Activated naive CD8-positive, alpha-beta T cell treated with anti-CD3 and anti-CD28 coated beads for 36 hours (primary cell): ENCODE measurements at places on chromosomes 4 and X. TPM values are rescaled to one million over a fixed set of nuclear protein-coding genes. Genes with fewer than 3 reads are reported as not detected.

DNA sequence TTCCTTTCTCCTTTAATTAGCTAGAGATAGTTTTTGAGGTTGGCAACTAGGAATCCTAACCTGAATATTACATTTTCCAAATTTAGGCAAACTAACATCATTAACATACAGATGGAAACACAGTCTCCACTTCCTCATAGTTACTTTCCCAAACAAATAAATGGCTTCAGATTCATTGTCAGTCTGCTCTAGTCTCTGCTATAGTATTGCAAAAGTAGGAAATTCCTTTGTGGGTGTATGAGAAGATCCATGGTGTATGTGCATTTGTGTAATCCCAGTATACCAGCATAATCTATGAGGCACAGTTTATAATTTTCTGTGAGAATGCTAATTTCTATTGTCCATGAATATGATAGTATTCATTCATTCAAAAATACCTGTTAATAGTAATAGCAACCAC, 3.0 kb upstream of the NDP start:
- no peak for DNase-seq

- DNase-seq: peak; percentile 58
These were observed 42.7 kb upstream of the PHEX start for GRCh38 chrX:21989384-21989783.

- DNase-seq: no peak
These were observed 9.4 kb downstream of the FNIP2 start for GRCh38 chr4:158778156-158778711.

GRCh38 chrX:47610511-47610910, 9.1 kb downstream of the SYN1 start:
- DNase-seq: no peak

GRCh38 chr4:143354990-143355389, 18.3 kb downstream of the GAB1 start:
- no peak for DNase-seq

DNA sequence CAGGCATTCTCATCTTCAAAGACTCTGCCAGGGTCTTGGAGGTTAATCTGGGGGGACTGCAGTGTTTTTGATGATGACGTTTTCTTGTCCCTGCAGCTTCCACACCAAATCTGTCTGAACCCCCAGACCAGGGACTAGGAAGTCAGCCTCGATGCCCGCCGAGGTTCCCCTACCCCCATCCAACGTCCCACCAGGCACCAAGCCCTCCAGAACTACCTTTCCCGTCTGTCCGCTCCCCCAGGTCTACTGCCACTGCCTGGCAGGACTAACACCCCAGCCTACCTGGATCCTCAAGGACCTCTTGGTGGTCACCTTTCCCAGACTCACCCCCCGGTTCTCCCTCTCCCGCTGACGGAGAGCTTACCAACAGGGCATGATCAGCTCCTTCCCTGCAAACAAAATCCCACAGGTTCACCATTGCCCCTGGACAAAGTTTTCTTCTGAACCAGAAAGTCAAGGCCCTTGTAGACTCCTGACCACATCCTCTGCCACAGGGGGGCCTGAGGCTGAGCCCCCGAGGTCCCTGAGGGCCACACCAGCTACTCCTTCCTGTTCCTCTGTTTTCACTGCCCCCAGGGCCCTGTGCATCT, 40.9 kb downstream of the HMX1 start:
- DNase-seq: no peak

DNA sequence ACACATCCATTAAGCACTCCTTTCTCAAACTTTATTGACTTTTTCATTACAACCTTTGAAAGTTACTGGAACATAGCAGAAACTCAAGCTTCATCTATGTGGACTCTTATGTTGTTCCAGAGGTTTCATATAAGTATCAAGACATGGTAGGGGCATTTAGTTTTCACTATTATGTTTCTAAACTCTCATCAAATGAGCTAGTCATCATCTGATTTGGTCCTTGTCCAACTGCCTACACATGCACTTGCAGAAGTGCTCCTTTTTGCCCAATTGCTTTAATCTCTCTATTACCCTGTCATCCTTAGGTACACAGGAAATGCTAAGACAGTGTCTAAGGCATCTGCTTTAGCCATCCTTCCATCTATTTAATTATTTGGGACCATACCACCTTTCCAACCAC, 42.2 kb upstream of the EPGN start:
- DNase-seq: no peak

GRCh38 chr4:173490256-173490655, 39.8 kb downstream of the HAND2 start:
- no peak for DNase-seq

DNA sequence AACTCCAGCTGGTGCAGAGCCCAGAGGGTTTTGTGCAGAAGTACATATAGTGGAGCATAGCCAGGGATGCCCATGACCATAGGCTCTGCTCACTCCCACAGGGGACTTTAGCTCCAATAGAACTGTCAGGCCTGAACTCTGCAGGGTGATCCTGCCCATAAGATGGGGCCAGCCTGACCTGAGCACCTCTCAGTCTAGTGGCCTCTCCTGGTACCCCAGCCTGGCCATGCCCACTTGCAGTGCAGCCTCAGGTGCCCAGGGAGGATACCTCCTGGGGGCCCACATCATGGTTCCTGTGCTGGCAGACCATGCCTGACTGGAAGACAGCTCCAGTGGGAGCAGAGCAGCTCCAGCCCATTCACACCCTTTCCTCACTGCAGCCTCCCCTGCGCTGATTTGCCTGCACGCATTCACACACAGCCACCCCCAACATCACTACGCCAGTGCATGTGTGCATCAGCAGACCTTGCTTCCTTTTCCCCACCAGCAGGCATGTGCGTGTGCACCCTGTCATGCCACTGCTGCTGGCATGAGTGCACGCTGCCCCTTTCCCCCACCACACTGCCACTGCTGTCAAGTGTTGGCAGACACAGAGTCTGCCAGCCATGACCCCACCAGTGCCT, 53.0 kb upstream of the MMAA start:
- no peak for DNase-seq

GRCh38 chrX:51893931-51894696, 691 bp downstream of the MAGED1 start:
- peak; percentile 12 for DNase-seq

DNA sequence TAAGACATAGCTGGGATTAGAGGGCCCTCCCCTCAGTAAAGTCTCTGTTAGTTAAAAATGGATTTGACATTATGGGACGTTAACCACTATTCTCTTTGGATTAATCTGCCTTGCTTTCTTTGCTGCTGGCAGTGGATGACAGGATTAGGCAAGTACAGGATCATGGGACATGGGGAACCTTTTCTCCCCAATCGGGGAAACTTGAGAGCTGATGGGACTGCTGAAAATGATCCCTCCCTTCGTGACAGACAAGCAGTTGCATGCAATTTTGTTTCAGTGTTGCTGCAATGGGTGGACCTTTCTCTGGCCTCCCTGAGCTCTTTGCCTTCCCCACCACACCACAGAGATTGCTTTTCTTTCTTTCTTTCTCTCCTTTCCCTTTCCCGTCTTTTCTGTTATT, 120.2 kb upstream of the BANK1 start:
- no peak for DNase-seq

DNA sequence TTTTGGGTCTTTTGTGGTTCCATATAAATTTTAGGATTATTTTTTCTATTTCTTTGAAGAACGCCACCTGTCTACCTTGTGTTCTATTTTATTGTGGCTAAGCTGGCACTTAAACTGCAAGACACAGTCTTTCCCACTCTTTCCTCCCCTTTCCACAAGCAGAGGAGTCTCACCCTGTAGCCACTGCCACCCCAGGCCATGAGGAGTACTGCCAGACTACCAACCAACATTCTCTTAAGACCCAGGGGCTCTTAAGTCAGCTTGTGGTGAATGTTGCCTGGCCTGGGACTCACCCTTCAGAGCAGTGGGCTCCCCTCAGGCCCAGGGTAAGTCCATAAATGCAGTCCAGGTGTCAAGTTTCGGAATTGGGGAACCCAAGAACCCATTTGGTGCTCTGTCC, 58.0 kb upstream of the FMR1 start:
- no peak for DNase-seq

DNA sequence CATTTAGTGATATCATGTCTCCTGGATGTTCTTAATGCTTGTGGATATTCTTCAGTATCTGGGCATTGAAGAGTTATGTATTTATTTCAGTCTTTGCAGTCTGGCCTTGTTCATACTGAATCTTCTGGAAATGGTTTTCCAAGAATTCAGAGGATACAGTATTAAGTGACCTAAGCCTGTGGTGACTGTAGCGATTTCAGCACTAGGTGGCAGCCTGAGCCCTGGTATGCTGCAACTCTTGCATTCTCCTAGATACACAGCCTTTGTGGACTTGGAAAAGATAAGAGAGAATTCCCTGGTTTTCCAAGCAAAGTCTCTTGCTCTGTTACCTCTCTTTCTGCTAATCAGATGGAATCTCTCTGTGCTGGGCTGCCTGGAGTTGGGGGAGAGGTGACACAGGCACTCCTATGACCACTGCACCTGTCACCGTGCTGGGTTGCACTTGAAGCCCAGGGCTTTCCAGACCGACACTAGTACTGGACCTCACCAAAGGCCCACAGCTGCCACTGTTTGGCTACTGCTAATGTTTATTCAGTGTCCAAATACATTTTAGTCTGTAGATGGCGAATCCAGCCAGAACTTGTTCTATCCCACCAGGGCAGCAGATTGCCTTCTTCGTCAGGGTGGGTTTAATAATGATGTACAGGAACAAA, 19.3 kb upstream of the SPIN2A start:
- DNase-seq: no peak

GRCh38 chr4:114103908-114104307, 124.5 kb upstream of the ARSJ start:
- DNase-seq: no peak

DNA sequence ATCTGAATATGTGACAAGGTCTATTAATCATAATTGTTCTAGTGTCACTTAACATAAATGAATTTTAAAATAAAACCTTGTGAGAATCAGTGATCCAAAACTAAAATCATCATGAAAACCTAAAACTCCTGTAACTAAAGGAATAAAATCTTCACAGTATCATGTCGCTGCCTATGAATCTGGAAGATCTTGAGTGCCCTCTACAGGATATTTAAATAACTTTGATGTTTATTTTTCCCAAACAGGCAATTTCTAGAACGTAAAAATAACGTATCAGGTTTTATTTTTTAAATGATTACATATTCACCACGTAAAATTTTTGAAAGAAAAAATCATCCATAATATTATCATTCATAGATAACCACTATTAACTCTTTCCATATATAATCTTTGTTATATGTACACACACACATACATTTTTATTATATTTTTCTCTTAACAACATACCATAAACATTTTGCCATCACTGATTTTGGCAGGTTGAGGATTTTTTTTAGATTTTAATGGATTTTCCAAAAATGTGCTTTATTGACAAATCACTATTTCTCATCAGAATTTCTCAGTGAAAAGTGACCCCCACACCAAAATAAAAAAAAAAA, 79.6 kb downstream of the COMMD8 start:
- no peak for DNase-seq

- DNase-seq: no peak
These were observed 13.8 kb upstream of the GPC3 start for GRCh38 chrX:133999031-133999705.

The IL21 gene
- not detected for total RNA-seq

The MTNR1A gene
- total RNA-seq: not detected

The PAGE4 gene
- total RNA-seq: not detected

The SH3D19 gene
- not detected for total RNA-seq

The PNMA6F gene
- not detected for total RNA-seq

The GLRA3 gene
- not detected for total RNA-seq

The IL15 gene
- 0.49 TPM for total RNA-seq

The SPATA18 gene
- not detected for total RNA-seq

The CCDC120 gene
- 3.7 TPM for total RNA-seq

The CCKAR gene
- not detected for total RNA-seq
